Stimulated activated CD4-positive, alpha-beta T cell treated with anti-CD3 and anti-CD28 coated beads, Interleukin-15, amount 100 ng/mL, for 1 hour (primary cell): ENCODE measurements at places on chromosomes 4 and X.

DNA sequence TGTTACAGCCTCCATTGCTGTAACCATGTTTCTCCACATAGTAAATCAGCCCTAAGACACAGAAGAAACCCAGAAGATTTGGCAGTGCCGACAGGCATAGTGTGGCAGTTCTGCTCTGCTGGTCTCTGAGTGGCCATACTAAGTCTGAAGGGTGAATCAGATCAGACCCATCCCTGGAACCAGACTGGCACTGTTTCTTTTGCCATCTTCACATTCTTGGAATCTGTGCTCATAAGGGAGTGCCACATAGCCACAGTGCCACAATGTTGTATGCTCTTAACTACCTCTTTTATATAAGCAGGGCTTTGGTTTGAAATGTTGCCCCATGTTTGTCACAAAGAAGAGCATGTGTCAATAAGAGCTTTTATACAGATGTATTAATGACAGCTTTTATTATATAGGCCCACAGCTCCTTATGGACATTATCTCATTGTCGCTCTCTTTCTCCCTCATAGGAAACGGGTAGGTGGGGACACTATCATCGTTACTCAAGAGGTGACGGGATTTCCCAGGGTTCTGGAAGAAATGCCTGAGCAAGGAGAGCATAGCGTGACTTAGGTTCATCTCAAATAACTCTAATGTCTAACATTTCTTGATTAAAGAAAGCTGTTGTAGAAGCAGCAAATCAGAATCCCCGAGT is 128.2 kb downstream of the CBR4 start:
- no peak for DNase-seq

DNA sequence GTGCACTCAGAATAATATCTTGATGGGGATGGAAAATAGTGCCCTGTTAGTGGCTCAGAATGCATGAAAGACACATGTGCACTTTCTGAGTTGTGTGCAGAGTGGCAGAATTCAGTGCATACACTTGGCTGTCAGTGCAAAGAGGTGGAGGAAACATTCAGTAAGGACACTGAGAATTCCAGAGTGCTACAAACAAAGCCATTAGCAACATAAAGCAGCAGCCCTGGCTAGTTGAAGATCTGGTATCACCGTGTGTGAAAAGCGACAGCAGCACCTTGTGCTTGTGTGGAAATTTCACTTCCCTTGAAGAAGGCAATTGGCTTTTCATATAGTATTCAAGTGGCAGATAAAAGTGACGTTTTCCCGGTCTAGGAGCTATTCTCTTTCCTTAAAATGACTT is 810.4 kb downstream of the TRIML1 start:
- DNase-seq: no peak

GRCh38 chr4:73998040-73999011 is at the start of gene CXCL5:
TSS of gene CXCL5 (minus strand) at chr4:73998677. CDS start at chr4:73998581, 96 bp downstream.
- DNase-seq: no peak

DNA sequence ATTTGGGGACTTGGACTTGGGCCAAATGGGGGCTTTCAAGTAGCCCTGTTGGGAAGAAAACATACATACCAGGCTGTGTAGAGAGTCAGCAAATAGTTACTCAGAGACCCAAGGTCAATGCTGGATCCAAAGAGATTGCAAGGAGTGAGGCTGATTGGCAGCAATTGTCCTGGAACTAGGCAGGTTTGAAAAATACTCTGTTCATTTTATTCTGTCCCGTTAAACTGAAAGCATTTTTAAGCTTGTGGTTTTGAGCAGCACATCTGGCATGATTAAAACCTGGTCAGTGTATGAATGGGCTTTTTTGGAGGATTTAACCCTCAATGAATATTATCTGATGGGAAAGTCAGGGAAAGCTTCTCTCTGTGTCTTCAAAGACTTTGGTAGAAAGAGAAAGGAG is 294.3 kb upstream of the BOD1L1 start:
- no peak for DNase-seq

- DNase-seq: no peak
Observed at GRCh38 chr4:137611998-137612700, 79.9 kb upstream of the PCDH18 start.

- no peak for DNase-seq
Observed at GRCh38 chrX:133859860-133860259, 125.5 kb downstream of the GPC3 start.

DNA sequence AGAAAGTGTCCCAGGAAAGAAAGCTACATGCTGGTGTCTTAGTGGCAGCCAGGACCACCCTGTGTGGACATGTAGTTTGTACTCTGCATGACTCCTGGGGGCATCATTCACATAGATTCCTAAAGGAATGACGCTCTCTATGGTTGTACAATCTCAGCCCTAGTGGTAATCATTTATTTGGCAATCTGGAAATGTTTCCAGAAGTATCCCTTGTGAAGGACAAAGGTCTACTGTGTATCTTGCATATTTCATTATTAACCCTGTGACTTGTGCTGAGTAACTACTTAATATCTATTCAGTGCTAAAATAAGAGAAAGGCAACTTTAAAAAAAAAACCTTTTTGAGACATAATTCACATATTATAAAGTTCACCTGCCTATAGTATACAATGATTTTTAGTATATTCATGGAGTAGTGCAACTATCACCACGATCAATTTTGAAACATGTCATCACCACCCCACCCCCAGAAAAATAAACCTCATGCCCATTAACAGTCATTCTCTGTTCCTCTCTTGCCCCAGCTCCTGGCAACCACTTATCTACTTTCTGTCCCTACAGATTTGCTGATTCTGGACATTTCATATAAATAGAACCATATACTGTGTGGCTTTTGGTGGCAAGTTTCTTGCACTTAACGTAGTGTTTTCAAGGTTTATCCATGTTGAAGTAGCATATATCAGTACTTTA is 51.7 kb downstream of the SHROOM3 start:
- no peak for DNase-seq

DNA sequence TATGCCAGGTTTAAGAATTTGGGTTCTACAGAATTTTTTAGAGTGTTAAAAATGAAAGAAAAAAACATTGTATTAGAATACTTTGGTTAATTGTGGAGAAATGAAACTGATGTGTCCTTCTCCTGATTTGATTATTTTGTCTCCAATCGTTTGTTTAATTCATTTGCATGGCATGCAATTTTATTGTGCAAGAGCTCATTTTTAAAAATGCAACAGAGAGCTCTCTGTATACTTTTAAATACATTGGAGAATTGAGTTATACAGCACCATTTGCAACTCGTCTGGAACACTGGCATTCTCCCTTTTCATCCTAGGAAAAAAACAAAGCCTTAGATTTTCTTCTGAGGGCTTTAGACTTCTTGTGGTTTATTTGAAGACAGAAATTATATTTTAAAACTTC is 689 bp downstream of the EXOC1L start:
- DNase-seq: no peak

DNA sequence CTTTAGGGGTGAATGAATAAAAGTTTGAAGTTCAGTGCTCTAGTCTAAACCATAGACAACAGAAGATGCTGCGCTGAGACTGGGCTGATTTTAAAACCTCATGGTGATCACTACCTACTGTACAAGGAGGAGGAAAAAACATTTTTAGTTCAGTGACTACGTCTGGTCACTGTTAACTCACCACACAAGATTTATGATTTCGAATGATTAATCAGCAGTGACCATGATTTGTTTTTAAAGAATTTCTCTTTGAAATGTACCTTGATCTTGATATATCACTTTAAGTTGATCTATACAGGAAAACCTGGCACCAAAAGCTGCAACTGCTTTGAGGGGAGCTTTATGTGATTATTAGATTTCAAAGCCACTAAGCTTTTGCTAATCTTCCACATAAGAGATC is 286.3 kb downstream of the PDGFC start:
- DNase-seq: no peak

DNA sequence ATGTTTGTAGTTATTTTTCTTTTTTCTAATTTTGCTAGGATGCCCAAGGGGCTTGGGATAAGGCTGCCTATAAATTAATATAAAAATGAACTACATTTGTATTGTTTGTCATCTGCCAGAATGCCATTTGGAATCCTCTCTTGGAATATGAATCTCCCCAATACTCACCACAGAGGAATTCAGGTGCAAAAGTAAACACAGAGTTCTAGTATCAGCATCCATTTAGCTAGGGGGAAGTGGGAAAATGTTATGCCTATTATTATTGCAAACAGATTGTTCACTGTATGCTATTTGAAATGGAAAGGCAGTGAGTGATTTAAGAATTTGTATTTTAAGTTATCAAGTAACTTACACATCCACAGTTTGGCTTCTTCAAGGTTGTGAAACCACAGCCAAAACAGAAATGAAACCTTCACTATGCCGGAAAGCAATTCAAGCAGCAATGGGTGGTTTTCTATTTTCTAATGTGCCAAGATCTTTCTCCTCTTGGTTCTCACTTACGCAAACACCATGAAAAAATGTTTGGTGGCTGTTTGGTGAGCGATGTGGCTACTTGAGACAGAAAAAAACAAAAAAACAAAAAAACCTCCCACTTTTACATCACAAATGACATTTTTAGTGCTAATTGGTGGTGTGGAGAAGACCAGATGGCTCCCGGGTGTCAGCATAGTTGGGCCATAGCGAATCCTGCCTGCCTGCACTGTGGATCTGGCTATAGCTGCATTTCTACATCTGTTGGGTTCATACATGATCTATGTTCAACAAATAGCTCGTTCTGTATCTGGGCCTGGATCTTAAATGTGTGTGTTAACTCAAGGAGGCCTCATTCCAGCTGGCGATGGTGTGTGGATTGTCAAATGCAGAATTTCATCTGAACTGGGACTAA is 200.8 kb upstream of the GIMD1 start:
- DNase-seq: no peak

GRCh38 chr4:168695288-168695687 is 198.4 kb downstream of the PALLD start:
- DNase-seq: no peak
